ENCODE measurements at places on chromosomes 13 and 19.

GRCh38 chr19:48398375-48399235 lies 5.1 kb downstream of the GRIN2D start:
- peak; percentile 75 for DNase-seq

DNA sequence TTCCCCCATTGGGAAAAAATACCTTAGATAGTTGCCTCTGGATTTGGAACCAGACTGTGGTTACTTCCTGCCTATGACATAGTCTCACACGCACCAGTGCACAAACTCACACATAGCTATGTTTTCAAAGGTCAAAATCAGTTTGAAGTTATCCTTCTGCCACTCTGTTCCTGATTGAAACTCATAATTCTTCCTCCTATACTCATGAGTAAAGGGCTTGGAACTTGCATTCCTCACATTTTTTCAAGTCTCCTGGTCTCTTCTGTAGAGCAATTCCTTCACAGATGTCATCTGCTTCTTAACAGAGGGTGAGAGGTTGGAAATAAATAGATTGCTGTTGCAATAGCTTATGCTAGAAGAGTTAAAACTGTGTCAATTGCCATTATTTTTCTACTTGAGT lies 18.6 kb upstream of the POSTN start:
- no peak for DNase-seq

GRCh38 chr13:51827254-51827653 lies 17.7 kb downstream of the TMEM272 start:
- DNase-seq = no peak

DNA sequence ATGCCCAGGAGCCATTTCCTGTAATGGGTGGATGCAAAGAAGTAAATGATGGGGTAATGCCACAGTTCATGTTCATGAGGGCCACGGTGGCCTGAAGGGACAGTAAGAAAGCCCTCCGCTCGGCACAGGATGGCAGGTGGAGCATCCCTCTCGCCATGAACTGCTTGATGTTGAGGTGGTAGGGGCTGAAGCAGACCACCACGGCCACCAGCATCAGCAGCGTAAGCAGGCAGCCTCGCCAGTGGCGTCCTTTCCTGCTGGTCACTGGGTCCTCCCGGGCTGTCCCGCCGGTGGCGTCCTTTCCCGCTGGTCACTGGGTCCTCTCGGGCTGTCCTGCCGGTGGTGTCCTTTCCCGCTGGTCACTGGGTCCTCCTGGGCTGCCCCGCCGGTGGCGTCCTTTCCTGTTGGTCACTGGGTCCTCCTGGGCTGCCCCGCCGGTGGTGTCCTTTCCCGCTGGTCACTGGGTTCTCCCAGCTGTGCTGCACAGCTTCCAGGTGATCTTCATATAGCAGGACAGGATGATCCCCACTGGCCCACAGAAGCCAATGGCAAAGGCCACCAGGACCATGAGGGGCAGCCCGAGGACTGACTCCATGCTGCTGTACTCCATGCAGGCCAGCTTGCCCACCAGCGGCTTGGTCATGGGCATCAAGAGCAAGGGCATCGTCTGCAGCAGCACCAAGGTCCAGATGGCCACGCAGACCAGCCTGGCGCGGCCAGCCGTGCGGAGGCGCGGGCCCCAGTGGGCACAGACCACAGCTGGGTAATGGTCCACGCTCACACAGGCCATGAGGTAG lies 93.2 kb upstream of the TM9SF2 start:
- DNase-seq = no peak

DNA sequence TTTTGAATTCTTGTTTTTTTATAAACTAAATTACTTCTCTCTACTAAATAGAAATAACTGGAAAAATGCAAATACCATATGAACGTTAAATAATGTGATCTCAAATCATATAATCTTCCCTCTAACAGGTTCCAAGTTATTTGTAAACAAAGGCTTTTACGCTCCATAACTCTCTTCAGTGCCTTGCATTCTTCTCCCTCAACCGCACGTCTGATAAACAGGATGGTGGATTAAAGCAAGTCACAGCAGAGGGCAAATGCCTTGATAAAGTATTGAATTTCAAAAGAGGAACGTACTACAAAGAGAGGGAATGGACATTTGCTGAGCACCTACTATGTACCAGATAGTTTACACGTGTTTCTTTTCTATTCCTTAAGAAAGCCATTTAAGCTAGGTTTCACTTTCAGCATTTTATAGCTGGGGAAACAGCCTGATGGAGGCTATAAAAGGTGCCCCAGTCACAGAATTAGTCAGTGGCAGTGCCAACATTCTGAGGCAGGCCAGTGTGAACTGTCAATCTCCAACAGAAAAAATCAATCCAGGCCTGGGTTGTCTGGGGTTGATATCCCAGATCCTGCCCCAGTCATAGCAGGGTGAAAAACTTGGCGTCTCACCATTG lies 15.8 kb downstream of the MRPS31 start:
- no peak for DNase-seq

DNA sequence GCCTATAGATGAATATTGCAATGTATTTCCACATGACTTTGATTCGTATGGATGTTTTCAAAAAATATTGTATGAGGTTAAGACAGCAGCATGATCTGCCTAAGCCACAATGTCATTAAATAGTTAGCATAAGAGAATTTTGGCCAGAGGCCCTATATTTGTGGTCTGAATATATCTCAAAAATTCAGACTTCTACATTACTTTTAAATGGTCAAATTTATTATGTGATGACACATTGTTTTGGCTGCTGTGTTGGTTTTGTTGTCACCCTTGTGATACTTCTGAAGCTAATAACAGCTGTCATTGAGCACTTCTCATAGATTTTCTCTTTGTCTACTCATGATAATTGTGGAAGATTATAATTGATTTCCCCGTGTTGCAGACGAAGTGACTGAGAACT lies 288.2 kb downstream of the MYO16 start:
- DNase-seq = no peak

- no peak for DNase-seq
These were observed 2471.5 kb downstream of the PCDH9 start for GRCh38 chr13:64758521-64759244.

DNA sequence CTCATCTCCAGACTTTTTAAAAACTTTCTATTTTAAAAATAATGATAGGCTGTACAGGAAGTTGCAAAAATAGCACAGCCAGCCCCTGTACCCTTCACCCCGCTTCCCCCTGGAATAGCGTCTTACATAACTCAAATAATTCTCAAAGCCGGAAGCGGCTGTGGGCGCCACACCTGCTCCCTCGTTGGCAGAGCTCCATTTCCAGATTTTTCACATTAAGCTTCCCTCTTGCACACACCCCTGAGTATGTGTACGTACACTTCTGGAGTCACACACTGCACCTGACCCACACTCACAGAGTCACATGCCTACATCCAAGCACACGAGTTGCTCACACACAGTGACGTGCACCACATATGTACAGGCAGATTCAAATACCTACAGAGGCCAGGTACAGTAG lies 24.9 kb upstream of the DPP9 start:
- no peak for DNase-seq

- no peak for DNase-seq
These were observed 4.0 kb downstream of the C19orf38 start for GRCh38 chr19:10852098-10852800.

GRCh38 chr19:49497789-49498103 lies 1.5 kb downstream of the RPS11 start:
- DNase-seq = no peak

GRCh38 chr13:58051807-58052375 lies 420.3 kb downstream of the PCDH17 start:
- no peak for DNase-seq

DNA sequence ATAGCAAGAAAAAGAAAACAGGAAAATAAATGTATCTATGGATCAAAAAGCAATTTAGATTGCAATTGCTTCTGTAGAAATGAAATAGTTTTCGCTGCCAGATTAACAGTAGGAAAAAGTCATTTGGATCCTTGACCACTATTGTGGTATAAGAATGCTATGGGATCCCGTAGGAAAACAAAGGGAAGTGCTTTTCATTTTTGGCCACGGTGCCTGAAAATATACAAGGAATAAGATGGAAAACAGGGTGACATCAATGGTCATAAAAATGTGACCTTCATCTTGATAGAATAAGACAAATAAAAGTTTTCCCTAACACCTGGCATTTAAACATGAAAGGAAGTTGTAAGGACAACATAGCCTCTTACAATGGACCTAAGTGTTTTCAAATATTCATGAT lies 622.8 kb downstream of the DACH1 start:
- DNase-seq = no peak

GRCh38 chr13:68428292-68428691 lies 1198.2 kb upstream of the PCDH9 start:
- DNase-seq = no peak

- DNase-seq = no peak
These were observed 265.2 kb upstream of the SGCG start for GRCh38 chr13:22915442-22916082.

DNA sequence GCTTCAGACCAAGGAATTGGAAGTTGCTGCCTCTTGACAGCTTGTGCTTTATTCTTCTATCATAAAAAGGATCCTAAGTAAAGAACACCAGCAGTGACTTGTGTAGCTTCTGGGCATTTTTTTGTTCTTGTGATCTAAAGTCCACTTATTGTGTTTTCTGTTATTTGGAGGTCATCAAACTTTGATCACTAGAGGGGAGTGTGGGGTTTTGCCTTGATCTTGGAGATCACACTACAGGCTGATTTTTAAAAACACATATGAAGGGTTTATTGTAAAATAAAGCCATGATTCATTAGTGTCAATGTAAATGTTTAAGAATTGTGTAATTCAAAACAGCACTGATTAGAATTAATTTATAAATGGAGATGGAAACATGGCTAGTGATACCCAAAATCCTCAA lies 328.7 kb upstream of the EDNRB start:
- no peak for DNase-seq

GRCh38 chr13:35349673-35350278 lies 126.7 kb downstream of the MAB21L1 start:
- DNase-seq = no peak

DNA sequence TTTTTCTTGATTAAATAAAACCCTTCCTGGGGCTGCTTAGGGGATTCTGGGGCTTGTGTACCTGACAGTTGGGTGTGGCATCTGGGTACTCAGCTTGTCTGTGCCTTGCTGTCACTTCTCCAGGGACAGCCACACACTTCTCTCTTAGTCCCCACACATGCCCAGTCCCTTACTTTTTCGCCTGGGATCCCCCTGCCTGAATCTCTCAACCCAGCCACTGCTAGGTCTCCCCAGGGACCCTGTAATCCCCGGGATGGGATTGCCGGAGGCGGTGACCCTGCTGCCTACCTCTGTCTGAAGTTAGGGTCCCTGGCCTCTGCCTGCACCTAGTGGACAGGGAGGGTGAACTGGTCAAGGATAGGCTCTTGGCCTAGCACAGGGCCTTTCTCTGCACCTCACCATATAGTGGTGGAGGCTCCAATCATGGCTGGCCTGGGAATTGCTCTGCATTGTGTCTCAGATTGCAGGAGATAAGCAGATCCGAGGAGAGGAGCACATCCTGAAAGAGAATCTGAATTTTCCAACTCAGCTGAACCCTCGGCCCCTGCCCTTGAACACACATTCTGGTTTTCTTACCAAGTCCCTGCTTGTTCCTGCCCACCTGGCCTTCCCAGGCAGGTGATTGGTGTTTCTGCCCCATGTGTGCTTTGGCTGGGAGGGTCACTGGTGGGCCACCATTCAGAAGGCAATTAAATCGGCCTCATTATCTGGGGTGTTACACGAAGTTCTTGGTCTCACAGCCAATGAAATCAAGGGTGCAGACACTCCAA lies 8.7 kb upstream of the ZNF492 start:
- no peak for DNase-seq

GRCh38 chr19:18496980-18497256 lies 25.0 kb downstream of the ELL start:
- no peak for DNase-seq

DNA sequence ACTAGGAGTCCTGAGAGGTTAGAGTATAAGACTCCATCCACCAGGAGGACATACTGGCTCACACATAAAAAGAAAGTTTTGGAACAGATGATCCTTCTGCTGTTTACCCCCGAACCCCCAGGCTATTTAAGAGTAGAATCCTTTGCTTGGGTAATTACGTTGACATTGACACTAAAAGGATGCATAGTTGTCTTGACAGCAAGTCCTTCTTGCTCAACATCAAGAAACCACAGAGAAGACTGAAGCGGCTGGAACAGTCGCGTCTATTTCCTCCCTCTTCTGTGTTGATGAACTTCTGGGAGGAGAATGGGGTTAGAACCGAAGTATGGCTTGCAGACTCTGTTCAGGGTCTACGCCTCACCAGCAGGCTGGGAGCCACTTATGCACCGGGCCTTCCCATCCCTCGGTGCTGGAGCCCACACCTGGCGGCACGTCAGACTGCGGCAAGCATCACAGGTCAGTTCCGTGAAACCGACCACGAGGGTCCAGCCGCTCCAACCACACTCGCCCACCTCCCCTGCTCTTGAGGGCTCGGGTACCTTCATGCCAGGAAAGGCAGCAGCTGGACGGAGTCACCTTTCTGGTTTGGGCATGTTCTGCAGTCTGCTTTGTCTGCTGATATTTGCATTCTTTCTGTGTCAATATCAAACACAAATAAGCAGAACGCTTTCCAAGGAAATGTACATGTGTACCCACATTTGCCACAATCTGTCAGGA lies 42.4 kb upstream of the RANBP3 start:
- DNase-seq = no peak

DNA sequence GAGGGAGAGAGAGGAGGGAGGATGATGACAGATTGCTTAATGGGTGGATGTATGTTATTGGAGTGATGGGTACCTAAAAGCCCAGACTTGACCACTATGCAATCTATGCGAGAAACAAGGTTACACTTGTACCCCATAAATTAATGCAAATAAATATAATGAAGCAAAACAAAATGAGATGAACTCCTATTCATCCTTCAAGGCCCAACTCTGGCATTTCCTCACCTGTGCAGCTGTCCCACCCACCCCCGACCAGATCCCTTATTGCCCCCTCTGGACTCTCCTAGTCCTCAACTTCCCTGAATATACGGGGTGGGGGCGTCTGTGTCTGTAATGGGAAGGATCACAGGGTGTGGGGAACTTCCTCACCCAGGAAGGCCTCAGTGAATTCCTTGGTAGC lies 4.1 kb downstream of the PGLYRP2 start:
- no peak for DNase-seq

GRCh38 chr19:16325161-16325527 lies 518 bp downstream of the KLF2 start:
- no peak for DNase-seq

DNA sequence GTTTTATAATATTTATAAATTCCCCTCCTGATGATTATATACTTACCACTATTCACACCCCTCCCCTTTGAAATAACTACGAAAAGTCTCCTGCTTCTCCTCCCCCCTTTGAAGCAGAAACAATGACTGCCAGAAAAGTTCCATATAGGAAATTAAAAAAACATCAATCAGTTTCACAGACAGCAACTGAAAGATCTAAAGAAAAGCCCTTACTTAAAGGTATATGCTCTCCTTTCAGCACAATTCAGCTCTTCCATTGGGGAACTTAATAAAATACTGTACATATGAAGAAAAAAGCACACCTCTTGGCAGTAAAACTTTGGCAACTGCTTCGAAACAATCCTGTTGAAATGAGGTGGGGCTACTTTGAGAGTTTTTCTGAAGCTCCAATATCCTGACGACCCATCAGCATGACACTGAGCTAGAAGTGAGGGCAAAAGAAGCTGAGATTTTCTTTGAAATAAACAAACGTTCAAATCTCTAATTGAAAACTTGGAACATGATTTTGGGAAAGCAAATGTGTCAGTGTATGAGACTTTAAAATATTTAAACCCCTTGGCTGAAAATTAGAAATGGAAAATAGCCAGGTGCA lies 147.6 kb upstream of the RXFP2 start:
- DNase-seq = no peak

All from activated gamma-delta T cell treated with anti-CD3 and anti-CD28 coated beads, Interleukin-2, amount 50 U/mL, for 16 hours (primary cell).